CD4-positive, alpha-beta memory T cell (primary cell): ENCODE measurements at places on chromosomes 16 and 17.

DNA sequence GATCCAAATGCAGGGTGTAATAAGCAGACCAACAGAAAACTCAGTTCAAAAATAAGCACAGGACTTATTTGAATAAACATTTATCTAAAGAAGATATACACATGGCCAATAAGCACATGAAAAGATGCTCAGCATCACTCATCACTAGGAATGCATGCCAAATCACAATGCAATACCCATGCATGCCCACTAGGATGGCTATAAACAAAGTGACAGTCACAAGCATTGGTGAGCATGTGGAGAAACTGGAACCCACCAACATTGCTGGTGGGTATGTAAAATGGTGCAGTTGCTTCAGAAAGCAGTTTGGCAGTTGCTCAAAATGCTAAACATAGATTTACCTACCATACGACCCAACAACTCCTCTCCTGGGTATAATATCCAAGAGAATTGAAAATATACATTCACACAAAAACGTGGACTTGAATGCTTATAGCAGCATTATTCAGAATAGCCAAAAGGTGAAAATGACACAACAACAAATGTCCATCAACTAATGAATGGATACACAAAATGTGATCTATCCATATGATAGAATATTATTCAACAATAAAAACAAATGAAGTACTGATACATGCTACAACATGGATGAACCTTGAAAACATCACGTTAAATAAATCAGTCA, 20.1 kb downstream of the UBE2O start:
- no peak overlapping the region for H3K27ac ChIP-seq
- no peaks in the 10 kb centered on the region for H3K36me3 ChIP-seq
- H3K4me3 ChIP-seq, result no peak overlapping the region
- no peaks in the 10 kb centered on the region for H3K4me1 ChIP-seq

- peak overlapping the region; percentile 91 for H3K4me3 ChIP-seq
- DNase-seq, result no peak
- H3K36me3 ChIP-seq, result peaks cover 28% of the 10 kb centered on the region
- H3K4me1 ChIP-seq, result peaks cover 36% of the 10 kb centered on the region
- no peaks in the 10 kb centered on the region for H3K27me3 ChIP-seq
Observed at GRCh38 chr17:75842963-75843576, 1.1 kb downstream of the UNC13D start.

- peak; percentile 51 for DNase-seq
- H3K27me3 ChIP-seq, result peaks cover 42% of the 10 kb centered on the region
- no peak overlapping the region for H3K4me3 ChIP-seq
- H3K36me3 ChIP-seq, result no peaks in the 10 kb centered on the region
- peaks cover 13% of the 10 kb centered on the region for H3K4me1 ChIP-seq
- H3K27ac ChIP-seq, result no peak overlapping the region
Observed at GRCh38 chr17:38604479-38605403, 1.0 kb downstream of the SRCIN1 start.

DNA sequence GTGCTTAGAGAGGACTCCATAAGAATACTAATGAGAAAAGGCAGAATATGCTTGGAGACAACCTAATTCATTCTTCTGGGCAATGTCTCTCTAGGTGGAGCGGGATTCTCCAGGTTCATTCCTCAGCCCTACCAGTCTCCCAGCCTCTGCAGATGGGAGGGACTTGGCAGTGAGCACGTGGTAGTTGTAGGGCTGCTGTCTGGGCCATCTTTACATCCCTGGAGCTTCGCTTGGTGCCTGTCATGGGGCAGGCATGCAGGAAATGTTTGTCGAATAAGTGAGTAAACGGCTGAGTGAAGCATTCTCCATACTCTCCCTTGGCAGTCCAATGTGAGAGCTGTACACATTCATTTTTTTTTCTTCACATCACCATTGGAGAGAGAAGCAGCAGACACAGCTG, 387.5 kb downstream of the UTP18 start:
- no peak overlapping the region for H3K4me3 ChIP-seq
- H3K27me3 ChIP-seq, result no peaks in the 10 kb centered on the region
- no peak overlapping the region for H3K27ac ChIP-seq
- H3K4me1 ChIP-seq, result no peaks in the 10 kb centered on the region

DNA sequence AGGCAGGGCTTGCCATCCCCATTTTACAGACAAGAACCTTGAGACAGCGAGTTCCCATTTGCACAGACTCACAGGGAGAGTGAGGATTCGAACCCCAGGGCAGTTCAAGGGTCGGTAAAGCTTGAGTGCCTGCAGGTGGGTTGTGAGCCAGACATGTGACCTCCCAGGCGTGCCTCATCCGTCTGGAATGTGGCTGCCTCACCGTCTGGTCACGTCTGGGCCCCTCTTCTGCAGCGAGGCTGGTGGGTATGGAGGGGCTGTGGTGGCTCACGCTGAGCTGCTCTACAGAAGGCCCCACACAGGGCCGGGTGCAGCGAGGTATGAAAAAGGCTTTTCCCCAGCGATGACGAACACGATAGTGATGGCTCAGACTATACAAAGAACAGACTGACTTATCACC, 35.8 kb upstream of the LHX1 start:
- H3K4me3 ChIP-seq, result no peak overlapping the region
- no peak for DNase-seq
- peaks cover 3% of the 10 kb centered on the region for H3K27me3 ChIP-seq
- no peak overlapping the region for H3K27ac ChIP-seq
- no peaks in the 10 kb centered on the region for H3K36me3 ChIP-seq

- no peak for DNase-seq
- H3K4me1 ChIP-seq, result no peaks in the 10 kb centered on the region
- H3K4me3 ChIP-seq, result no peak overlapping the region
- no peak overlapping the region for H3K27ac ChIP-seq
- H3K27me3 ChIP-seq, result no peaks in the 10 kb centered on the region
- no peaks in the 10 kb centered on the region for H3K36me3 ChIP-seq
Observed at GRCh38 chr16:9885467-9885866, 296.8 kb downstream of the GRIN2A start.

DNA sequence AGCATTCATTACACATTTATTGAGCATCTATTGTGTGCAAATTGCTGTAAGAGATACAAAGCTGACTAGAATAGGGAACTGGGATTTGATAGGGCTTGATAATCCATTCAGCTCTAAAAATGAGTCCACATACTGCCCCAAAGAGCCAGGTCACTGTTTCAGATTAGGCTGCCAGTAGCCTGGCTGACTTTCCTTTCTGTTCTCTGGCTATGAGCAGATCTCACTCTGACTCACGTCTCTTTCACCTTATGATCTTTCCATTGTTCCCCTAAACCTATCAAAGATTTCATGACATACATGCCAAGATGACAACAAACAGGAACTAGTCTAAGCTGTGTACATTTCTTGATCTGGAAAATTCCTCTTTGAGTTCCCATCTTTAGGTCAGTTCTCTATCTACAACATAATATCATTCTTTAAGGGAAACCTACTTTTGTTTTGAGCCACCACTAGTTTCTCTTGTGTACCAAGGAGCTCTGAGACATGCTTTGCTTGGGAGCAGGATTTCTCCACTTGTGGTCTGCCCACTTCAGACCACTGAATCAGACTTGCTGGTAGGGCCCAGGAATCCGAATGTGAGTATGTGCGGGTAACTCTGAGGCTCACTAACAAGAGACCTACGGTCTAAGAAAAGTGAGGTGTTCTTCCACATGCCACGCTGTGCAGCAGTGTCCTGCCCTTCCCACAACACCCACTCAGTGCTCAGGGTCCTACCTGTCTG, 40.9 kb upstream of the ICAM2 start:
- no peaks in the 10 kb centered on the region for H3K27me3 ChIP-seq
- peaks cover 81% of the 10 kb centered on the region for H3K4me1 ChIP-seq
- no peak for DNase-seq
- H3K4me3 ChIP-seq, result no peak overlapping the region

GRCh38 chr16:87828907-87829621, 40.2 kb downstream of the SLC7A5 start:
- no peak for DNase-seq
- H3K27ac ChIP-seq, result no peak overlapping the region
- H3K36me3 ChIP-seq, result no peaks in the 10 kb centered on the region
- H3K27me3 ChIP-seq, result no peaks in the 10 kb centered on the region
- H3K4me1 ChIP-seq, result no peaks in the 10 kb centered on the region
- H3K4me3 ChIP-seq, result no peak overlapping the region

GRCh38 chr17:44076716-44077594, 6.4 kb downstream of the G6PC3 start:
- peaks cover 2% of the 10 kb centered on the region for H3K4me1 ChIP-seq
- no peak overlapping the region for H3K4me3 ChIP-seq
- H3K27ac ChIP-seq, result no peak overlapping the region
- no peaks in the 10 kb centered on the region for H3K27me3 ChIP-seq

DNA sequence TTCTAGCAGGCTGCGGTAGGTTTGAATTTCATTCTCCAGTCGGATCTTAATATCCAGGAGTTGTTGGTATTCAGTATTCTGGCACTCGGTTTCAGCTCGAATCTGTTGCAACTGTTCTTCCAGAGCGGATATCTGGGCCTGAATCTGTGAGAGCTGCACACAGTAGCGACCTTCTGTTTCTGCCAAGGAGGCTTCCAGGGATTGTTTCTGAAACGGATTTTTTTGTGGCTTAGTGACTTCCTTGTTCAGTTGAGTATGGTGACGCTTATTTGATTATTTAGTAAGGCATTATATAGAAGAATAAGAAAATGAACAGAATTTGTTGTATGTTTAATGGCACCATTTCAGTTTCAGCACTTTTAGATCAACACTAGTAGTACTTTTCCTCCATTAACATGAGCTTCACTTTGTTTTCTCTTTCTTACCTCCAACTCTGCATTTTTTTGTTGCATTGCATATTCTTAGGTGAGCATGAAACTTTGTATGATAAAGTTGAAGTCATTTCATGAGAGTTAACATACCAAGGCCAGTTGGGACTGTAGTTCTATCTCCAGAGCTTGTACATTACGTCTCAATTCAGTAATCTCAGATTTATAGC, 2.8 kb downstream of the KRT10 start:
- H3K4me3 ChIP-seq, result peak overlapping the region; percentile 83
- no peak for DNase-seq
- H3K4me1 ChIP-seq, result peaks cover 22% of the 10 kb centered on the region
- peaks cover 8% of the 10 kb centered on the region for H3K36me3 ChIP-seq

DNA sequence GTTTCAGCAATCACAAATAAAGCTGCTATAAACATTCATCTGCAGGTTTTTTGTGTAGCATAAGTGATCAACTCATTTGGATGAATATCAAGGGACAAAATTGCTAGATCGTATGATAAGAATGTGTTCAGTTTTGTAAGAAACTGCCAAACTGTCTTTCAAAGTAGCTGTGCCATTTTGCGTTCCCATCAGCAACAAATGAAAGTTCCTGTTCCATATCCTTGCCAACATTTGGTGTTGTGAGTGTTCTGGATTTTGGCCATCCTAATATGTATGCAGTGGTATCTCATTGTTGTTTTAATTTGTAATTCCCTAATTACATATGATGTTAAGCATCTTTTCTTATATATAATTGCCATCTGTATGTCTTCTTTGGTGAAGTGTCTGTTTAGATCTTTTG, 36.4 kb upstream of the TMEM92 start:
- H3K27me3 ChIP-seq, result peaks cover 8% of the 10 kb centered on the region
- no peak overlapping the region for H3K27ac ChIP-seq
- no peak overlapping the region for H3K4me3 ChIP-seq
- no peak for DNase-seq

DNA sequence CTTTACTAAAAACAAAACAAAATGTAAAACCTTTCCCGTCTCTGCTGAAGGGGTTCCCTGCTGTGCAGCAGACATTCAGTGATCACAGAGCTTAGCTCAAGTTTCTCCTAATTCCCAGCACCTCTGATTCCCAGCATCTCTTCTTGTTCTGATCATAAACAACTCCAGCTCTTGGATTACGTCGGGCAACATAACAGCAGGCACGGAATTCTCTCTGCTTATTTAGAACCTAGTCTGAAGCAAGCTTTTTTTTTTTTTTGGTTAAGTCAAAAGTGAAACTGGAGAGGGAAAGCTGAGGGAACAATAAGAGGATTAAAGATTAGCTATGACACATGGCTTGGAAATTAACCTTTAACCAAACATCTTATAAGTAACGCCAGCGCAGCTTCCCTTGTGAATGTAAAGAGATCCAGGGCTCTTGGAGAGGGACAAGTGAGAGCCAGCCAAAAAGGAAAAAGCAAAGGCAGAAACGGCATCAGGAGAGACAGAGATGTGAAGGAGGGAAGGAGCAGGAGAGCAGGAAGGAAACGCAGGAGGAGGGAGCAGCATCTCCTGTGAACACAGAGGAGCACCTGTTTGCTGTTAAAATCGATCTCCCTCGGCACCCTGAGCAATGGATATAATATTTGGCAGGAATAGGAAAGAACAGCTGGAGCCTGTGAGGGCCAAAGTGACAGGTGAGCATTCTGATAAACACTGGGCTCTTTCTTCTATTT, at the start of gene BCO1:
Gene BCO1, plus strand, starts transcription at position 394 of the 716 bp plus-strand sequence. Its CDS starts 220 bp downstream, at position 614.
- DNase-seq, result no peak
- H3K36me3 ChIP-seq, result no peaks in the 10 kb centered on the region
- no peaks in the 10 kb centered on the region for H3K27me3 ChIP-seq
- H3K4me1 ChIP-seq, result peaks cover 4% of the 10 kb centered on the region
- no peak within 1 kb of the TSS for H3K27ac ChIP-seq
- H3K4me3 ChIP-seq, result no peak within 1 kb of the TSS

DNA sequence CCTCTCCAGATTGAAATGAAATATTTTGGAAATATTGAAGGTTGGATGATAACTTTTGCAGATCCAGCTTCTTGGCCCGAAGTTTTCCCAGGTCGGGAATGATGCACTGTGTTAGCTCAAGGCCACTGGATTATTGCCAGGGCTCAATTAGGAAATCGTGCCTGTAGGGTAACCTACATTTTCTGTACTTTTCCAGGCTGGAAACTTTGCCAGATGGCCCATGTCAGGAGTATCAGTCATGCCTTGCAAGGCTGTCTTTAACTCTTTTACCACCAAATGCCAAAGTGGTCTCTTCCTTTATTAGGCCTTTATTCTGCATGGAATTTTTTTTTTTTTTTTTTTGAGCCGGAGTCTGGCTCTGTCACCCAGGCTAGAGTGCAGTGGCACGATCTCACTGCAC, 8.9 kb upstream of the SEC14L1 start:
- no peaks in the 10 kb centered on the region for H3K27me3 ChIP-seq
- no peak overlapping the region for H3K4me3 ChIP-seq
- H3K27ac ChIP-seq, result no peak overlapping the region
- H3K4me1 ChIP-seq, result peaks cover 16% of the 10 kb centered on the region

DNA sequence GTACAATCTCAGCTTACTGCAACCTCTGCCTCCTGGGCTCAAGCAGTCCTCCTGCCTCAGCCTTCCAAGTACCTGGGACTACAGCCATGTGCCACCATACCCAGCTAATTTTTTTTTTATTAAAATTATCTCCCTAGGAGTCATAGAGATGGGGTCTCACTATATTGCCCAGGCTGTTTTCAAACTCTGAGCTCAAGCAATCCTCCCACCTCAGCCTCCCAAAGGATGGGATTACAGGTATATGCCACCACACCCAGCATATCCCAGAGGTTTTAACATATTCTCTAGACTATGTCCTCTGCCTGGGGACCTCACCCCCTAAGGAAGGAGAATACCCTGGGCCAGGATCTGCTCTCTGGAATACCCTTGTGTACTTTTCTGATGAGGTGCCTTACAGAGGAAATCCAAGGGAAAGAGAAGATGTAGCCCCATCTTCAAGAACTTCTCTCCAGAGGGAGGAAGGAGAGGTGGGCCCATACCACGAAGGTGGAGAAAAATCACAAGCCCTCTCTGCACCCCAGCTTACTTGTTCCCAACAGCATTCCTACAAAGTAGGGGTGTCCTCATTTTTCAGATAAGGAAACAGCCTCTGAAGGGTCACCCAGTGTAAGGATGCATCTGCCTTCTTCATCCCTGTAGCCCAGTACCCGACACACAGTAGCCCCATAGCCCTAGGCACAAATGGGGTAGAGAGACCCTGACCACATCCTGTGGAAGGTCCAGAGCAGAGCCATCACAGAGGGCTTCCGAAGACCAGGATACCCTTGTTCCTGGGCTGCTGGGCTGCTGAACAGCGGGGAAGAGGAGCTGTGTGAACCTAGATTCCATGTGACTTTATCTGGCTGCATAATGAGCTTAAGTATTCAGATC, 151.6 kb downstream of the SOCS1 start:
- no peak overlapping the region for H3K4me3 ChIP-seq
- no peak for DNase-seq
- H3K27ac ChIP-seq, result no peak overlapping the region
- H3K4me1 ChIP-seq, result peaks cover 37% of the 10 kb centered on the region
- no peaks in the 10 kb centered on the region for H3K36me3 ChIP-seq
- no peaks in the 10 kb centered on the region for H3K27me3 ChIP-seq
